ENCODE measurements at places on chromosomes 3 and 15.
A peak's percentile ranks its signal among the peaks of the same experiment; 100 is the strongest.

DNA sequence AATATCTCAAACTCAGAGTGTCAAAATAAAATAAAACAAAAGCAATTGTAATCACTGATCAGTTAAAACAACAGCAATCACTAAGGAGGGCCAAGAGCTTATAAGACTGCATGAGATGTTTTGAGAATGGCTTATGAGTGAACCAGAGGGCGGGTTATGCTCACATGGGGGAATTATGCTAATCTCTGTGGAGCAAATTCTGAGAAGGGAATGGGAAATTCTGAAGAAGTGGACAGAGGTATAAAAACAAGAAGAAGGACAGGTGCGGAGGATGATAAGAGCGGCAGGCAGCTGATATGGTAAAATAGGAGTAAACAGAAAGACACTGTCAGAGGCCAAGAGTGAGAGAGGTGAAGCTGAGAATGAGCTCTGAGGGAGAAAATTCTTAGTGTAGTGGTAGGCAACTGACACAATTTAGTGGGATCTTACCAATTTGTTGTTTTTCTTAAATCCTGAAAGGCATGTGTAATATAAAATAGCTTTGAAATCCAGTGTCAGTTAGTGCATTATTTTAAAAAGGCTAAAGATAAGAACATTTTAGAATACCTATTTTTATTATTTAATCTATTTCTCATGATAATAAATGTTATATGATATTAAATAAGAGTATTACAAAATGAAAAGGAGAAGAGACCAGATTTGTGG, 133.8 kb downstream of the SPATA16 start:
- no peak for DNase-seq

DNA sequence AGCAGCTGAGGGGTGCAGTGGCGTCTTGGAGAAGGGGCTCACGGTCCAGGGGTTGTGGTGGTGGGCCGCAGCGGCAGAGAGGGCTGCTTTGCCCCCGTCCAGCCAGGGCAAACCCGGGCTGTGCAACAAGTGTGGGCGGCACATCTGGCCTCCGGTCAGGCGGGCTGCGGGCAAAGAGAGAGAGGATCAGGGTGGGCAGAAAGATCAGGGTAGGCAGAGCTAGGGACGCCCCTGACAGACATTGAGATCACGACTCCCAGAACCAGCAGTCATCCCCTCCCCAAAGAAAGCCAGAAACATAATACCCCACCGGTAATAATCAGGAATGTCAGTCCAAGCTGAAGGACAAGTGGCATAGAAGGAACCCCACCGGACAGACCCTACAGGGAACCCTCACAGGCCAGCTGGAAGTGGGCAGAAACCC, 6.8 kb downstream of the GATA2 start:
- DNase-seq, result no peak

DNA sequence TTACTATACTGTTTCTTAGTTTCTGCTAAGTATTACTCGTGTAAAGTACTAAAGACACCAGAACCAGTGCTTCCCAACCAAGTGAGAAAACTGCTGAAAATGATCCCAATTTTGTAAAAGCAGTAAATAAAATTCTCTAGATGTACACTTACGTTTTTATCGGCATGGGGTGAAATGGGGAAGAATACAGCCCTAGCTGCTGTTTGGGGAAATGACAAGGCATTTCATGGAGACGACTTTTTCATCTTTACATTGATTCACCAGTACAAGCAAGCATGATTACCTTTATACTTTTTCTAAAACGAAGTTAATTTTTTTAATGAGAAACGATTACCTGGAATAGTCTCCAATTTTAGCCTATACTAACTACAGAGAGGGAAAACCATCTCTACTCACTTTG, 1.4 kb downstream of the PSMD6 start:
- no peak for DNase-seq

DNA sequence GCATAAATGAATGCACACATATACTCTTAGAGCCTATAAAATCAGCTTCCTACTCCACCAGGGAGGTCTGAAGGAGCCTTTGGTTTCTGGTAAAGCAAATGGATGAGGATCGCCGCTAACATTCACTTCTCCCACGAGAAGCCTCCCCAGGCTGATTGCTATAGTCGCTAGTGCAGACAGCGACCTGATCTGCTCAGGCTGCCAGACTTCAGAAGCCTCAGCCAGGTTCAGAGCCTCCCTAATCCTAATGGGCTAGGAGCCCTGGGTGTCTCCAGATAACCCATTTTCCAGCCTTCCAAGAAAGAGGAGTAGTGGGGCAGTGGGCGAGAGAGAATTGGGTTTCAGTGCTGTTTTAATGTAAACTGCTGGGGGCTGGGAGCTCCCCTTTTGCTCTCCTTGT, 35.4 kb downstream of the TPM1 start:
- no peak for DNase-seq

GRCh38 chr3:184693011-184693975, 18.6 kb downstream of the MAGEF1 start:
- DNase-seq, result no peak

DNA sequence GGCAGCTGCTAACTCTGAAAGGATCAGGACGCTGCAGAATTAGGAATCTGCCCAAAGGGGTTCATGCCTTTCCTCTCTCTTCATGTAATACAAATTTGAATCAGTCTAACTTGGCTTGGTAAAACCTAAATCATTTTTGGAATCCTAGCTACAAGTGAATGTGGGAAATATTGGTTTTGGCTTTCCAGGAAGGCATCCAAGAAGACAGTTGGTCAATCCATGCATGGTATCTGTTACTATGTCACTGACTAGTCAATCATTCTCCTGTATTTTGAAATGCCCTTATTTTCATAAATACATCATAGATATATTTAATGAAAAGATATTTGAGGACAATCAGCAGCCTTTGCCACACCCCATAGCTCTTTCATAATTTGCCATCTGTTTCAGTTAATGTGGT, 7.5 kb upstream of the PLS1 start:
- no peak for DNase-seq

DNA sequence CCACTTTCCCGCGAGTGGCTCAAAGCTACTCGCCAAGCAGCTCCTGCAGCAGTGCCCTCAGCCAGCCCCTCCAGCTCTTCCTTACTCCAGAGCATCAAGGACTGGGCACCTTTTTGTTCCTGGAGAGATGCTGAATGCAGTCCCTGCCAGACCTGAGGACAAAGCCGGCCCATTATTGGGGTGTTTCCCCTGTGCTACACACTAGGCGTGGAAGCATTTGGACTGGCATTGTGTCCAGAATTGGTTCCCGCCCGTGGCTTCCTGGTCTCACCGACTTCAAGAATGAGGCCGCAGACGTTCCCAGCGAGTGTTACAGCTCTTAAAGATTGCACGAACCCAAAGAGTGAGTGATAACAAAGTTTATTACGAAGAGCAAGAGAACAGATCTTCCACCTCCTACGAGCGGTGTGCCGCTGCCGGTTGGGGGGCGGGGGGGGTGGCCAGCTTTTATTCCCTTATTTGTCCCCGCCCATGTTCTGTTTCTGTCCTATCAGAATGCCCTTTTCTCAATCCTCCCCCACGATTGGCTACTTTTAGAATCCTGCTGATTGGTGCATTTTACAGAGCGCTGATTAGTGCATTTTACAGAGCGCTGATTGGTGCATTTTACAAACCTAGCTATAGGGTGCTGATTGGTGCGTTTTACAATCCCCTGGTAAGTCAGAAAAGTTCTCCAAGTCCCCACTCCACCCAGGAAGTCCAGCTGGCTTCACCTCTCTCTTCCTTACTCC, 62.4 kb downstream of the NSMCE3 start:
- DNase-seq, result no peak

DNA sequence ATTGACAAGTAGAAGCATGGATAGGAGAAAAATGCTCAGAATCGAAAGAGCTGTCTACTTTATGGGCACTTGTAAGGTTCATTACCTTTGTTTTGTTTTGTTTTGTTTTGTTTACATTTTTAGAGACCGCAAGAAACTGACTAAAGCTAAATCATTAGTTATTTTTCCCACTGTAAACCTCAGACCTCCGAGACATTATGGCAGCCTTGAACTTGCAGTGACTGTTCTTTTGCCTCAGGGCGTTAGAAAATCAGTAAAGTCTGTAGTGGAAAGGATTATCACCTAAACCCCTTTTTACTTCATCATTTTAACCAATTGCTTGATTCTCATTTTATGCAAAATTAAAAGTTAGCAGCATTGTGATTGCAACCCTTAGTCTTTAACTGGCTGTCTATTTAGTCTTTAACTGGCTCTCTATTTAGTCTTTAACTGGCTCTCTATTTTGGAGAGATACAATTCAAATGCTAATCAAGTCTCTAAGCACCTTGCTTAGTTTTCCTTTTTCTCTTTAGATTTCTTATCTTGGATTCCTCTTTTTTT, 383.3 kb upstream of the ROBO2 start:
- peak; percentile 37 for DNase-seq

DNA sequence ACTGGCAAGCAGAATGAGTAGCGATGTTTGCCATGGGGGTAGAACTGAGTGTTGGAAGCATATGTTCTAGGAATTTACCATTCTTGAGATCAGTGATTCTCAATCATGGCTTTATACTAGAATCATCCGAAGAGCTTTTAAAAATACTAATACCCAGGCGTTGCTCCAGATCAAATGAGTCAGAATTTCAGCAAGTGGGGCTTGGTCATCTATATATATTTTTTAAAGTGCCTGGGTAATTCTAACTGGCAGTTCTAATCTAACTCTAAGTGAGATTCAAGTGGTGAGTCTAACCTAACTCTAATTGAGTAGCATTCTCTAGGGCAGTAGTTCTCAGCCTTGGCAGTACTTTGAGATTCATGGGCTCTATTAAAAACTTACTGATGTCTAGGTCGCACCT, 20.8 kb downstream of the TM4SF1 start:
- no peak for DNase-seq

All from Caki2 (cell line).